ENCODE measurements at places on chromosomes 6 and 20.

GRCh38 chr6:16421462-16421960 is 183.1 kb downstream of the GMPR start:
- DNase-seq, result no peak

- no peak for DNase-seq
These were observed 12.0 kb upstream of the THBS2 start for GRCh38 chr6:169265486-169266131.

DNA sequence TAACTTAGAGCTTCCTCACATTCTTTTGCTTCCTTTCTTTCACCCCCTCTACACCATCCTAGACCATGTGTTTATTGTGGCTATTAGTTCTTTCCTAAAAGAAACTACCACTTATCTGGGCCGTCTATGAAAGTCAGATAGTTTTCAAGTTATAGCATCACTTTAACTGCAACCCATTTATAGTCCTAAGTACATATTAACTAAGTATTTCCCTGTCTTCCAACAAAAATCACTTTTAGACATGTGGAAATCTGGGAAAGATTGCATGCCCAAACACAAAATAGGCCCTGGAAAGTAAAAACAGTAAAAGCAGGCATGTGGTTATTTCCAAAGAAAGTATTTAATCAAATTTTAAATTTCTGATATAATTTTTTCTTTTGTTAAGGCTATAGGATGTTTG is 5.5 kb downstream of the MYLIP start:
- no peak for DNase-seq

GRCh38 chr20:44911264-44911921 is 1.5 kb downstream of the PABPC1L start:
- peak; percentile 44 for DNase-seq

DNA sequence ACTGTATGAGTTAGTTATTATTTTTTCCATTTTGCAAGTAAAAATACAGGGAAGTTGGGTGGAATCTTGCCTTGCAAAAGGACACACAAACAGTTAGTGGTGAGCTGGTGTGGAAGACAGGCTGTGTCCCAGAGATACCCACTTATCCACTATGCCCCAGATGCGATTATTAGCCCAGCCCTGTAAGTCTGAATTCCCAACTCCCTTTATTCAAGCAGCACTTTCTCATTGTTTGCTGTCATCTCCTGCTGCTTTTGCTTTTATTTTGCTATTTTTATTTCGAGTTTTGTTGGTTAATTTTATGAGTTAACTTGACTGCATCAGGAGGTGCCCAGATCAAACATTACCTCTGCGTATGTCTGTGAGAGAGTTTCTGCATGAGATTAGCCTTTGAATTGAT is 239.4 kb downstream of the DOK5 start:
- DNase-seq, result no peak

GRCh38 chr20:49669601-49670189 is 44.0 kb downstream of the B4GALT5 start:
- DNase-seq, result no peak

DNA sequence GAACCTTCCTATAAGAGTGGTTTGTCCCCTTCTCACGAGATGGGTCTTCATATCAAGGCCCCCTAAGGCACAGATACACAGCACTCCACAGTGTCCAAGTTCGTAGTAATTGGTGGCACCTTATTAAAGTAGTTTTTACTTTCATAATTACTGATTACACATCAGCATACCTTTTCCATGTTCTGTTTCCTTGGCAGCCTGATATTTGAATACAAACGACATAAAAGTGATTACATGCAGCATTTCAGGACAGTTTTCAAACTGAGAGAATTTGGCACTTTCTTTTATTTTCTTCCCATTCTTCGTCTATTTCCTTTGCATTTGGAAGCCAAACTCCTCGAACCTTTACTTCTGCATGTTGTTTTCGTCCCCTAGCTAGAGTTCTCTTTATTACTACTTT is 139.7 kb downstream of the MTHFD1L start:
- DNase-seq, result no peak

DNA sequence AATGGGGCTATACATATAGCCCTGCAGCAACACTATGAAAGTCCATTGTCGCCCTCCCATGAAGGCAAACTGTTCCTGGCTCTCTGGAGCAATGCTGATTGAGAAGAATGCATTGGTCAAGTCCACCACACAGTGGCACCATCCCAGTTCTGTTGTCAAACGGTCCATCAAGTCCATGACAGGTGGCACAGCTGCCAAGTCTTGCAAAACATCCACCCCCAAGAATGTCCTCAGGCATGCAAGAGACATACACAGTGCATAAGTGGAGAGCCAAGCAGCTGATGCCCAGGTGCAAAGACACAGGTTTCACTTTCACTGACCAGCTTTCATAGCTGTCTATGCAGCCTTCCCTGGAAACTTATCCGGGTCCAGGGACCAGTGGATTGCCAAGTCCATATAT is 17.5 kb downstream of the ZNF391 start:
- peak; percentile 23 for DNase-seq

DNA sequence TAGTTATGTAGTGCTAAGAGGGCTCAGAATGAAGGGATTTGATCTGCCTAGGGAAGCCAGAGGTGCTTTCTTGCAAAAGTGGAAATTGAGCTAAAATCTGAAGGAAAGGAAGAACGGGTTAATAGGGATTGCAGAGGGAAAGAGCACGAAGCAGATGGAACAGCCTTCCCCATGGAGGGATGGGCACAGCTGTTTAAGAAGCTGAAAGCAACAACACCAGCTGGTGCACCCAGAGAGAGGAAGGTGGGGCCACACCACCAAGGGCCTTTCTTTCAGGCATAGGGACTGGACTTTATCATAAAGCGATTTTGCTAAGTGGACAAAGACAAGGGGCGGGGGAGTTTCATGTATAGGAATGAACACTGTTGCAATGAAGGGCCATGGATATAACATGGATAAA is 65.8 kb upstream of the SNRPB2 start:
- peak; percentile 41 for DNase-seq

GRCh38 chr6:9494864-9495263 is 920.0 kb downstream of the TFAP2A start:
- no peak for DNase-seq

GRCh38 chr20:33769043-33769442 is 37.2 kb downstream of the ZNF341 start:
- DNase-seq, result no peak

GRCh38 chr6:35488517-35488862 is 8.4 kb downstream of the TEAD3 start:
- DNase-seq, result no peak

- DNase-seq, result no peak
These were observed 71.3 kb upstream of the SOX4 start for GRCh38 chr6:21522143-21522747.

- no peak for DNase-seq
These were observed 717.8 kb upstream of the HS3ST5 start for GRCh38 chr6:115060581-115060980.

DNA sequence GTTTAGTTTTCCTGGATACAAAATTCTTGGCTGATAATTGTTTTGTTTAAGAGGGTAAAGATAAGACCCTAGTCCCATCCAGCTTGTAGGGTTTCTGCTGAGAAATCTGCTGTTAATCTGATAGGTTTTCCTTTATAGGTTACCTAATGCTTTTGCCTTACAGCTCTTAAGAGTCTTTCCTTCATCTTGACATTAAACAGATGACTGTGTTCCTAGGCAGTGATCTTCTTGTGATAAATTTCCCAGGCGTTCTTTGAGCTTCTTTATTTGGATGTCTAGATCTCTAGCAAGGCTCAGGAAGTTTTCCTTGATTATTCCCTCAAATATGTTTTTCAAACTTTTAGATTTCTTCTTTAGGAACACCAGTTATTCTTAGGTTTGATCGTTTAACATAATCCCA is 134.0 kb downstream of the MAP3K4 start:
- no peak for DNase-seq

DNA sequence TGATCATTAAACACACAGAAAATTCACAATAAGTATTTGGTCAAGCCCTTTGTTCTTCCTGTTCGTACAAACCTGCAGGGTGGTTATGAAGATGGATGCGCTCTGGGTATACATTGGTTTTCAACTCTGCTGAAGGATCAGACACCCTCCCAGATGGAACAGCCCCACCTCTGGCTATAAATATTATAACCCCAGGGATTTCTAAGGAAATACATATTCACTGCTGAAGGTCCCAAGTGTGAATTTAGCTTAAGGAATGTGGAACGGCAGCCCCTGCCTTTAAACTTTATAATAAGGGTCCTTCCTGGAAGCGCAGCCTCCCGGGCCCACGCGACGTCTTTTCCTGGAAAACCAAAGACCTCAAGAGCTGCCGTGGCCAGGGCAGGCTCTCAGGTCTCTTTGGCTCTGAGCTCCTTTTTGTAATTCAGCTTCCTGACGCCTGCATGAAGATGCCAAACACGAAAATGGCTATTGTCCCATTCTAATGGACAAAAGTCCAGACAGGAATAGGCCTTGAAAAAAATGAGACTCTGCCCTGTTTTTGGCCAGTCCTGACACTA is 172.4 kb upstream of the SSTR4 start:
- peak; percentile 30 for DNase-seq

GRCh38 chr6:1482381-1483166 is 93.2 kb downstream of the FOXF2 start:
- no peak for DNase-seq

GRCh38 chr20:33031531-33031930 is at the start of gene BPIFB6:
Gene BPIFB6, plus strand, starts transcription at chr20:33031648. Its CDS starts 0 bp downstream, at chr20:33031648.
- no peak for DNase-seq

DNA sequence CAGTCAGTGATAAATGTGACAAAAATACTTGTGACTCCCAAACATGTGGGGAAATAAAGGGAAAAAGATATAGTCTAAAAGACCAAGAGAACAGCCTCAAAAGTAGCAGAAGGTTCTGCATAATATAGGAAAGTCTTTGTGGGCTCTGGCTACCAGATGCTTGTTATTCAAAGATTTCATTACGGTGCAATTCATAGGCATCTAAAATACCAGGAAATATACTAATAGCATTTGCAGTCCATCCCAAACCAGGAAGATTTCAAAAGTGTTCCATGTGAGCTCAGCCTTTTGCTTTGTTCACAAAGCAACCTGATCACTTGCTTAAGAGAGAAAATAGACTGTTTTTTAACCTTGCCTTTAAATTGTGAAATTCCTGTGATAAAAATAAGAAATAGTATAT is 506.7 kb upstream of the MARCKS start:
- DNase-seq, result no peak

DNA sequence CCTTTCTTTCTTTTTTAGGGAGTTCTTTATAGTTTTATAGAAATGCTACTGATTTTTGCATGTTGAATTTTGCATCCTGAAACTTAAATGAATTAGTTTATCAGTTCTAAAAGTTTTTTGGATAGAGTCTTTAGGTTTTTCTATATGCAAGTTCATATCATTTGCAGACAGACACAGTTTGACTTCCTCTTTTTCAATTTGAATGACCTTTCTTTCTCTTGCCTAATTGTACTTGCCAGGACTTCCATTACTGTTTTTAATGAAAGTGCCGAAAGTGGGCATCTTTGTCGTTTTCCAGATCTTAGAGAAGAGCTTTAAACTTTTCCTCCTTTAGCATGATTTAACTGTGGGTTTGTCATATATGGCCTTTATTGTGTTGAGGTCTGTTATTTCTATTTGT is 21.1 kb upstream of the EDN1 start:
- DNase-seq, result no peak

DNA sequence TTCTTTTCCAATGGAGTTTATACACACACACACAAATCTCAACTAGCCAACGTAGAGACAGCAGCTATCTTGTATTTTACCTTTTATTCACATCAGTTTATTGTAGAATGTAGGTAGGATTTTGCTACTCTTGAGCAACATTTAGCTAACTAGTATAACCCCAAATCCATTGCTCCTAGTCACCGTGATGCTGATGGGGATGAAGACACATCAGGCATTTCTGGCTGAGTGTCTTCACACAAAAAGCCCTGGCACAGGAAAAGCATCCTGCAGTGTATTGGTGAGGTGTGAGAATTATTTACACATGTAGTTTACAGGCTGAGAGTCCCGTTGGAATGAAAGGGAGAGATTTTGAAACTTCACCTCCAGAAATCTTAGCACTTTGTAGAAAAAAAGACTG is 65.9 kb upstream of the FBXL4 start:
- DNase-seq, result no peak

GRCh38 chr6:3294921-3295871 is 36.4 kb downstream of the PSMG4 start:
- peak; percentile 38 for DNase-seq

- DNase-seq, result no peak
These were observed 697.1 kb downstream of the DOK5 start for GRCh38 chr20:55172310-55173002.

DNA sequence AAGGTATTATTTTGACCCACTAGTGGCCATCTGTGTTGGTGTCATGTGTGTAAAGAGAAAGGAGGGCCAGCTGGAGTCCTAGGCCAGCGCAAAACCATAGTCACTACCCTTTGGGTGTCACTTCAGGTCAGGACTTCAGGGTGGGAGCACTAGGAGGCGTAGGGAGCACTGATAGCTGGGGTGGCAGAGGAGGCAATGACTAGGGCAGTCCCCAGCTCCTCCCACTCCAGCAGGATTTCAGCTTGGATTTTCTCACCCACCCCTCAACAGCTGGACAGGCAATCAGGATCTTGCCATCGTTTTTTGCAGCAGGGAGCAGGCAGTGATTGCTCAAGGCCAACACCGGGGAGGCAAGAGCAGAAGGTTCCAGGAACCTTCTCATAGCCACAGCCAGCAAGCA is 4.2 kb upstream of the HLA-DOA start:
- no peak for DNase-seq

- DNase-seq, result no peak
These were observed 680.2 kb upstream of the AGPAT4 start for GRCh38 chr6:161954077-161954476.

DNA sequence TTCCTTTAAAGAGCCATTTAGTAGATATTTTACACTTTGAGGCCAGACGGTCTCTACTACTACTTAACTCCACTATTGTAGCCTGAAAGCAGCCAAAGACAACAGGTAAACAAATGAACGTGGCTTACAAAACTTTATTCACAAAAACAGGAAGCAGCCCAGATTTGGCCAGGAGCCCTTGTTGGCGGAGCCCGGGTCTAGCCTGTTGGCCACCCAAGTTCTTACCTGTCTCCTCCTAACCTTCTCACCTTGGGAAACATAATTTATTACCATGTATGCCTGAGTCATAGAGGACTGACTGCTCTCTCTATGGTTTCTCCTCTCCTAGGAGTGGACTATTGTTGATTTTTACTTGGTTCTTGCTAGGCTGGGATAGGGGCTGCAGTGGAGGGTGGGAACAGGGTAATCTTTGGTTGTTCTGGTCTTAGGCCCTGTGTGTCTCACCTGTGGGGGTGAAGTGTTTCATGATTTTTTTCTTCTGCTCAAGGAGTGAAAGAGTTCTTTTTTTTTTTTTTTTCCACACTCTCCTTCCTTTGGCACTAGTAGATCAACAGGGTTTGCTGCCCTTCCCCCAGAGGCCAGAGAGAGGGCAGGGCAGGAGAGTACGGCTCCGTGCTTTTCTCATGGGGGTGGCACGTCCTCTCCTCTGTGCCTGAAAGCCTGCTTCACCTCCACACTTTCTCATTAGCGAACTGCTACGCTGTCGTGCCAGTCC is 90.0 kb downstream of the RPP40 start:
- DNase-seq, result no peak

DNA sequence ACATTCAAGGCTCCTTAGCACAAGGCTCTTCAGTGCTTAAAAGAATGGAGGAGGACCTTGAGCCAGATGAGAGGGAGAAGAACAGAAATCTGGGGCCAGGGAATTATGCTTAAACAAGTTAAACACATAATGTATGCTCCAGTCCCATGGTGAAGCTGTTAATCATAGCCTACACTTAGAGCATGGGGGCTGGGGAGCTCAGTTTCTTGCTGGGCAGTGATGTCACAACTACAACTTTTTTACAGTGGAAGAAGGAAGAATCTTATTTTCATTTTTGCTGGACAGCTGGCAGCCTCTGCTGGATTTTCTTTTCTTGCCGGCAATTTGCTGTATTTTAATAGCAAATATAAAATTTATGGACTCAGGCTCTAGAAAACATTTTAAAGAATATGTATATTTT is 432.5 kb downstream of the CD109 start:
- DNase-seq, result peak; percentile 51

GRCh38 chr20:50306478-50307423 is 116.1 kb downstream of the CEBPB start:
- no peak for DNase-seq
